NCI-H1105 (cell line): ENCODE measurements at places on chromosomes 12 and 14.

GRCh38 chr12:131929581-131930456 lies 743 bp downstream of the PUS1 start:
- no peak for DNase-seq

DNA sequence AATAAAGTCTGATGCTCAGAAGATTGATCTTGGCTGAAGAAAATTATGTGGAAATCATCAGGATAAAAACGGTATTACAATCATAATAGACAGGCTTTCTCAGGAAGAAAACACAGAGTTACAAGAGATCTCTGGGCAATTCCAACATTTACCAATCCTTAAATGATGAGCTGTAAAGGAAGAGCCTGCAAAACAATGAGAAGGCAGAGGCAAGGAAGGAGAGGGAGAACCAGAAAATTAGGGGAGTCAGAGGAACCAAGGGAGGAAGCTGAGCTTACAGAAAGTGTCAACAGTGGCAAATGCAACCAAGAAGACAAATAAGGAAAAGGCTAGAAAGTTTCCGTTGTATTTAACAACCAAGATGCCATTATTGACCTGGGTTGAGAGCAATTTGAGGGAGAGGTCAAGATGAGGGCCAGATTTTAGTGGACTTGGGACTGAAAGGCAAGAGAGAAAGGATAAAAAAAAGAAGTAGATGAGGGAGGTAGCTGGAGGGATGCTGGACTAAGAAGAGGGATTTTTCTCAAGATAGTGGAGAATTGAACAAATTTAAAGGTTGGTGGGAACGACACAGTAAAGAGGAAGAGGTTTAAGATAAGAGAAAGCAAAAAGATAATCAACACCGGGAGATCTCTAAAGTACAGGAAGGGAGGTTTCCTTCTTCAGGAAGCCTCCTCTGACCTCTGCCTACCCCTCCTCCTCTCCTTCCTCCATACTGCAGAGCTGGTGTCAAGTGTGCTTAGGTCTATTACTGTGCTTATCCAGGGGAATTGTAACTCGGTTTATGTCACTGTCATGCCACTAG lies 116.9 kb downstream of the DUSP6 start:
- no peak for DNase-seq

DNA sequence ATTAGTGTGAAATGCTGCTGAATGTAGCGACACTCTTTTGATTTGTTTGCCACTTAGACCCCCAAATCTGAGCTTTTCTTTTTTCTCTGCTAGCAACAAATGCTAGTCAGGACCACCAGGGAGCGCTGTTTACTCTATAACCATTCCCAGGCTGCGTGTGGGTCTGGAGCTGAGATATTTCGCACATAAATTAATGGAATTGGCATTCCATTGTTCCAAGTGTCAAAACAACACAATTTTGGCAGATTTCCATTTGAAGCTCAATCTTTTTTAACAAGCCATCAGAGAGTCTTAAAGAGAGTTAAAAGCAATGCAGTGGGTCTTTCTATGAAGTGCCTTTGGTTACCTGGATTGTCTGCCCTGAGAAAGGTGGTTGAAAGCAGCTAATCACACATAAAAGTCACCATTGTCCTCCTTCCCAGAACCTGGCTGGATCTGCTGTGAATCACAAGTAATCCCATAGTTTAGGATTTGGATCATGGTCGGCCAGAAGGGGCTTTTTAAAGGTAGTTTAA lies 7.4 kb upstream of the TMEM132C start:
- DNase-seq: peak; percentile 62

- no peak for DNase-seq
Measured at GRCh38 chr14:70018713-70019211, 139.5 kb downstream of the SMOC1 start.

DNA sequence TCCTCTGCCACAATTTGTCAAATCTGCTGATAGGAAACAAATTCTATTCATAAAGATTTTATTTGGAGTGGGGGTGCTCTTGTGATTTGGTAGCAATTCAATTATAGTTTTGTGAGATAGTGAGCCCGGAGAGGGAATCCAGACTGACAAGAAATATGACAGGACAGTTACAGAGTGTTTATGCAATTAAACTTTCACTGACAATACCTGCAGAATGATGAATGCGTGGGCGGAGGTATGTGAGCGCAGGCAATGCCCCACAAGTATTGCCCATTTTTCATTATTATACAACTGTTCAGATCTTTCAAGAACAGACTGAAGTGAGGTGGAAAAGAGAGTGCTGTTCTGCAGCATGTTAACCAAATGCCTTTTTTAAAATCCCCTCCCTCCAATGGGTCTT lies 259.0 kb downstream of the EGLN3 start:
- no peak for DNase-seq

DNA sequence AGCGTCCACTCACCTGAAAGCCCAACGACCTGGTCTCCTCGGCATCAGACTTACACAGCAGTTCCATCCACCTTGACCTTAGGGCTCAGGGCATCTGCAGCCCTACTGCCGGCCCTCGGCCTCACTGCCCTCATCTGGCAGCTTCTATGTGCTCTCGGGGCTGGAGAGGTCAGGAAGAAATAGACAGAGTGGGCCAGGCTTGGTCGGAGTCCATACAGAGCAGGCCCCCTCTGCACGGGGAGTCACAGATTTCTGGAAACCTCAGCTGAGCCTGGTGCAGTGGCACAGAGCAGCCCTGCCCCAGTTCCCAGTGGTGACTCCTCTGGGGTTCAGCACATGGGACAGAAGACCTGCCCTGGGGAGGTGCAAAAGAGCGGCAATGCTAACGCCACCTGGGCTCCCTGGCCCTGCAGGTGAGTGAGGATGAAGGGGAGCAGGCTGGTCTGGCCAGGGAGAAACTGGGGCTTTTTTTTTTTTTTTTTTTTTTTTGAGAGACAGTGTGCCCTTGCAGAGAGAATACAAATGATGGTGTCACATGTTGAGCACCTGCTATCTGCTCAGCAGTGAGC lies 190.1 kb upstream of the PRMT8 start:
- DNase-seq: no peak

GRCh38 chr12:122326586-122326985 lies 60.3 kb upstream of the VPS33A start:
- no peak for DNase-seq

GRCh38 chr14:74575507-74575906 lies 36.5 kb downstream of the LTBP2 start:
- DNase-seq: no peak
